ENCODE measurements at places on chromosomes 6 and 20.

DNA sequence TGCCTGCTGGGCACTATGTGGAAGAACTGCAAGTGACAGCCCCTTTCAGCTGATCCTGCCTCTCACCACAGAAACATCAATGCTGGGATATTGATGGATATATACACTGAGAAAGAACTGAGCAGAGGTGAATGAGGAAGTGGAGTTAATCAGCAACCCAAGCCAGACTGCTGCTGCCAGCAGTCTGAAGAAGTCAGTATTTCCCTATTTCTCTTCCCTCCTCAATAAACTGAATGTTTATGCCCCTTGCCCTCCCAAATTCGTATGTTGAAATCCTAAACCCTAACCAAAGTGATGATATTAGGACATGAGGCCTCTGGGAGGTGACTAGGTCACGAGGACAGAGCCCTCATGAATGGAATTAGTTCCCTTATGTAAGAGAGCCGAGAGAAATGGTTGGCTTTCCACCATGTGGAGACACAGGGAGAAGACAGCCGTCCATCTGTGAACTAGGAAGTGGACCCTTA is 76.3 kb downstream of the CDK19 start:
- no peak for DNase-seq

GRCh38 chr6:15517600-15517999 is 145.2 kb downstream of the DTNBP1 start:
- no peak for DNase-seq

DNA sequence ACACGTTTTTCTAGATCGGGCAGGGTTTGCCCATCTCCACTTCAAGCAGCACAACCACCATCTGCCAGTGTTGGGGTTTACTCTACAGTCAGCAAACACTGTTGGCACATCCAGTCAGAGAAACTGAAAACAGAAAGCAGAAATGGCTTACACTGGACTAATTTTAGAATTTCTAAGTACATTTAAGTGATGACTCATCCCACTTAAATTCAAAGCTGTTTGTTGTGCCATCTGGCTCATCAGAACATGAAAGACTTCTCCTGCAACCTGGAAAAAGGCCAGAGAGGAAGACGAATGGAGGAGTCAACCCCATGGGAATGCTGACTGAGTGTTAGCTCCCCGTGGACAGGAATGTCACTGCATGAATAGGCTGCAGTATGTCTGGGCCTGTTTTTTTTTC is 21.8 kb downstream of the FAM209B start:
- DNase-seq: peak; percentile 99

- no peak for DNase-seq
Observed at GRCh38 chr6:98980819-98981218, 33.1 kb upstream of the FBXL4 start.

DNA sequence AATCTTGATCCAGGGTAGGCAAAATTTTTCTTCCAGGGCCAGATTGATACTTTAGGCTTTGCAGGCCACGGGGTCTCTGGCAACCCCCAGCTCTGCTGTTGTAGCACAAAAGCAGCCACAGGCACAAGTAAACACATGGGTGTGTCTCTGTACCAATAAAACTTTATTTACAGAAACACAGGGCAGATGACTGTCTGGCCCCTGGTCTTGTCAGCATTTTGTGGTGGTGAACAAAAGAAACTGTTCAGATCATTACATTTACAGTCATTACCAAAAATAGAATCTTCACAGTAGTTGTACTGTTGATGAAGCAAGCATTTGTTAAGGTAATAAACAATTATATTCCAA is 45.0 kb upstream of the KIF25 start:
- DNase-seq: peak; percentile 19

GRCh38 chr6:15340775-15341174 is 94.9 kb downstream of the JARID2 start:
- DNase-seq: no peak

DNA sequence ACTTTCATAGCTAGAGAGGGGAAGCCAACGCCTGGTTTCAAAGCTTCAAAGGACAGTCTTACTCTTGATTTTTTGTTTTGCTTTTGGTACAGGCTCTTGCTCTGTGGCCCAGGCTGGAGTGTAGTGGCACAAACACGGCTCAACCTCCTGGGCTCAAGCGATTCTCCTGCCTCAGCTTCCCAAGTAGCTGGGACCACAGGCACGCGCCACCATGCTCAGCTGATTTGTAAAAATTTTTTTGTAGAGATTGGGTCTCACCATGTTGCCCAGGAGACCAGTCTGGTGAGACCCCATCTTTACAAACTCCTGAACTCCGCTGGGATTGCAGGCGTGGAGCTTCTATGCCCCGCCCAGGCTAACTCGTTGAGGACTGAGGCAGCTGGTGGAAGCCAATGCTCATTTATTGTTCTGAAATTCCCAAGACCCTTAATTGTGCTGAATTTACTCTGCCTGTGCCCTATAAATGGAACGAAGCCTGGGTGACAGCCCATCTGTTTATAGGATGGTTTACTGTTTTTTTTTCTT is 18.0 kb downstream of the SRSF3 start:
- no peak for DNase-seq

GRCh38 chr20:2399390-2399789 is 18.7 kb downstream of the TGM6 start:
- no peak for DNase-seq

- no peak for DNase-seq
Observed at GRCh38 chr20:15316556-15316955, 979.1 kb upstream of the FLRT3 start.

GRCh38 chr6:134609716-134610261 is 291.9 kb upstream of the SGK1 start:
- DNase-seq: no peak

GRCh38 chr6:38924791-38925509 is 123.6 kb upstream of the GLP1R start:
- DNase-seq: no peak

- no peak for DNase-seq
Observed at GRCh38 chr20:58136149-58136484, 92.3 kb downstream of the ANKRD60 start.

GRCh38 chr20:48701702-48702101 is 126.1 kb downstream of the PREX1 start:
- DNase-seq: no peak

GRCh38 chr6:17621003-17621402 is 20.9 kb downstream of the FAM8A1 start:
- DNase-seq: no peak

- DNase-seq: no peak
Observed at GRCh38 chr20:56091628-56092234, 86.4 kb upstream of the CBLN4 start.

DNA sequence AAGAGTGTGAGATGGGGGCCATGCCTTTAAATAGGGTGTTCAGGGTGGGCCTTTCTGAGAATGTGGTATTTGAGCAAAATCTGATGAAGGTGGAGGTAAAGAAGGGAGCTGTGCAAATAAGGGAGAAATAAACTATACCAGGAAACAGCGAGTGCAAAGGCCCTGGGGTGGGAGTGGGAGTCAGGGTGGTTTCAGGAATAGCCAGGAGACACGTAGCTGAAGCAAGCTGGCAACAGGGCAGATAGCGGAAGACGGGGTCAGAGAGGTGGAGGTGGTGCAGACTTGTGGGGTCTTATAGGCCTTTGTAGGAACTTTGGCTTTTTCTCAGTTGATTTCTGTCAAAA is 51.6 kb downstream of the FGD2 start:
- no peak for DNase-seq

DNA sequence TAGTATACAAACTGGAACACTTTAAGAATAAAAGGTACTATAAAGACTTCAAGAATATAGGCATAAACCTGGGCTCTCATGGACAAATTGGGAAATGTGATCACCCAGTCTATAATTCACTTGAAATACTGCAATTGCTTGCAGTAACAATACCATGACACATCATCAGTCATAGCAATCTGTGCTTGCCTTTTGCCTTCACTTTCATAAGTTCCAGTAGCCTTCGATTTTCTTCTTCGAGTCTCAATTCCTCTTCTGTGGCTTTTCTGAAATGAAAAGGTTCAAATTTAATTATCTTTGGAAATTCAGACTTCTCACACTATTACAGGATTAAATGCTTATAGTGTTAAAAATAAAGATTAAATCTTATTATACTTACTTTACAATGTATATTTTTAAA is 96.3 kb upstream of the ZBTB24 start:
- DNase-seq: no peak

DNA sequence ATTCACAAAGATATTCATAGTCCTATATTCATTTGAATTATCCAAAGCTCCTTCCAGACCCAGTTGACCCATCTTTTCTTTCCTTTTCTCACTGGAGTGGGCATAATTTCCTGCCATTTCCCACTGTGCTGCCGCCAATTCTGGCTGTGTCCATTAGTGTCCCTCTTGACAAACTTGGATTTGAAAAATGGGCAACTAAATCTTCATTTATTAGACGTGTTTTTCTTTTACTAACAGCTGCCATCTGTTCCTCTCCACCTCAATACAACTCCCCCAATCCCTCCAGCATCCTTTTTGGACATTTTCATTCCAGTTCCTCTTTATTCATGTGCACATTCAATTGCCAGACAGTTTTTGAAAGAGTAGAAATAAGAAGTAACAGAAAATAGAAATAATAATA is 90.5 kb downstream of the PCSK2 start:
- no peak for DNase-seq

DNA sequence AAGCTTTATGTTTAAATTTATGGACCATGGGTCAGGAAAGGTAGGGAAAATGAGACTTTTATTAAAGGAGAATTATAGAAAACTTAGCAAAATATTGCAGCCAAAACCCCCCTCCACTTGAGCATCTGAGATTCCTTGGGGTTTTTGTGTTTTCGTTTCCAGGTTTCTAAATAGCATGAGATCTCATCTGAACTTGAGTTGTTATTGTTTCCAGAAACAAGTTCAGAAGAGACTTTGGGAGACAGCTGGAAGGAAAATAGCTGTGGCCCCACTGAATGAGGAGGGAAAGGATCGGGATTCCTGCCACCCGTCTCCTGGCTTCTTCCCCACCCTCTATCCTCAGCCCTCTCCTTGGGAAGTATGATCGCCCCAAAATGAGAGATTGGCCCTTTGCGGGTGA is 75.5 kb downstream of the TBC1D7 start:
- DNase-seq: no peak
